ENCODE measurements at places on chromosomes 5 and 9. TPM values are rescaled to one million over a fixed set of nuclear protein-coding genes. Genes with fewer than 3 reads are reported as not detected.

DNA sequence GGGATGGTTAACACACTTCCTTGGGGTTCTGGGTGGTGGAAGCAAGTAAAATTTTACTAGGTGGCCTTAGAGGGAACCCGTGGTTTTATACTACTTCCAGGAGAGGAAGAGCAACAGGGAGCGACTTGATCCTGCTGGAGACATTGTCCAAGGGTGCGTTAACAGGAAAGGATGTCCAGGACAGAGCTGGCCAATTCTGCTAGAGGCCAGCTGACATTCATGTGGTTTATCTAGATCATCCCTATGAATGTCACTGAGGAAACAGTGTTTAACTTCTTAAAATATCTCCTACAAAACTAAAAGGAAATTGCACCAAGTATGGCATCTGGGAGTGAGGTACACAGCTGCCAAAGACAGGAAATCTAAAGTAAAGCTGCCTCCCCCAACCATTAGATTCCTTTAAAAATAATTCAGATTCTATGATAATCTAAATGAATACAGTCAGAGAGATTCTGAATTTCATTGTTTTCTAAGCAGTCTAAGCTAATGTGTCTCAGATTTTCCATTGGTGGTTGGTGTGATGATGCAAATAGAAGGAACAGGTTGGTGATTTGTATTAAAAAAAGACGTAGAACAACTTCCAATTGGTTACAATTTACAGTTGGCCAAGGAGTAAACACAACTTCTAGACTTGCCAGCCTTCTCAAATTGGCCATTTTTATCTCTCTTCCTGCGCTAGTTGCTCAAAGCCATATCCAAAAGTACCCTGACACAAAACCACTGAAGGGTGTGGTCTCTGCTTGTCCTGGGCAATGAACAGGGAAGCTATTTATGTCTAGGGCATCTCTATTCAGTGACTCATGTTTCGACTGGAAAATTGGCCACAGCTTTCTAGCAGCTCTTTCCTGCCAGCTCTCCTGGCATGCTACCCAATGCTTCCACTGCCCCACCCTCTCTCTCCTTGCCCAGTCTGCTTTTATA is 574.7 kb upstream of the MEF2C start:
- H3K36me3 ChIP-seq: no peaks in the 10 kb centered on the region
- no peaks in the 10 kb centered on the region for H3K4me1 ChIP-seq
- H3K4me3 ChIP-seq: no peak overlapping the region
- DNase-seq: no peak

- no peaks in the 10 kb centered on the region for H3K36me3 ChIP-seq
- H3K27ac ChIP-seq: no peak overlapping the region
- no peaks in the 10 kb centered on the region for H3K27me3 ChIP-seq
- no peak for DNase-seq
Measured at GRCh38 chr5:122221857-122222256, 90.2 kb upstream of the SNCAIP start.

DNA sequence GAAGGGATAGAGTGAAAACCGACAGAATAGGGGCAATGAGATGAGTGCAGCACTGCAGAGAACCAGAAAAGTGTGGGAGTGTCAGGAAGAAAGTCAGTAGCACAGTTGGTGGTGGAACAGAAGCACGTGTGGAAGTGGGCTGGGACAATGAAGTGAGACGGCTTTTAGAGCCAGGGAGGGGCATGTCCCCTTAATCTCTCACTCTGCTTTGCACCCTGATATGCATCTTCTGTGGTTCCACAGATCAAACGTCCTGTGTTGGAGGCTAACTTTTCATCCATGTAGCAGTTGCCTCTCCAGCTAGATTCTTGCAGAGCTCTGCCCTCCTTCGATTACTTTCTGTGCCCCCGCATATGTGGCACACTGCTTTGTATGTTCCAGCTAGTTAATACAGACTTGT is 163.6 kb downstream of the DOCK8 start:
- no peak overlapping the region for H3K4me3 ChIP-seq
- no peak for DNase-seq
- no peaks in the 10 kb centered on the region for H3K27me3 ChIP-seq
- no peaks in the 10 kb centered on the region for H3K36me3 ChIP-seq

The CDX1 gene
- 0.23 TPM for total RNA-seq

GRCh38 chr9:22742401-22742800 is 295.8 kb downstream of the DMRTA1 start:
- no peaks in the 10 kb centered on the region for H3K36me3 ChIP-seq
- H3K4me3 ChIP-seq: no peak overlapping the region
- no peaks in the 10 kb centered on the region for H3K4me1 ChIP-seq
- no peak overlapping the region for H3K27ac ChIP-seq

DNA sequence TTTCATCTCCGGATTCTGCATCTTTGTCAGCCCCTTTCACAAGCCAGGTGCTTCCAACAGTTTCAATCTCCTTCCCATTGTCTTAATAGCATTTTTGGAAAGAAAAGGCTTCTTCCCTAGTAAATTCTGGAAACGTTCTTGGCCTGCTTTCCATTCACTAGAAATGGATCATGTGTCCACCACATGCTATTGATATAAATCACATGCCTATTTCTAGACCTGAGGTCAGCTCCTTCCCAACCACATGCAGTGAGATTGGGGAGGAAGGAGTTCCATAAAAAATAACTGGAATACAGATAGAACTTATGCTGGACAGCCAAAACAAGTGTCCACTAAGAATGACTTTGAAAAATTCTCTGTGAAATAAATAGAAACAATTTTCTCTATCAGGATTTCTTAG is 181.6 kb upstream of the TMEM161B start:
- no peaks in the 10 kb centered on the region for H3K36me3 ChIP-seq
- H3K27ac ChIP-seq: no peak overlapping the region
- no peak overlapping the region for H3K4me3 ChIP-seq
- H3K27me3 ChIP-seq: no peaks in the 10 kb centered on the region

DNA sequence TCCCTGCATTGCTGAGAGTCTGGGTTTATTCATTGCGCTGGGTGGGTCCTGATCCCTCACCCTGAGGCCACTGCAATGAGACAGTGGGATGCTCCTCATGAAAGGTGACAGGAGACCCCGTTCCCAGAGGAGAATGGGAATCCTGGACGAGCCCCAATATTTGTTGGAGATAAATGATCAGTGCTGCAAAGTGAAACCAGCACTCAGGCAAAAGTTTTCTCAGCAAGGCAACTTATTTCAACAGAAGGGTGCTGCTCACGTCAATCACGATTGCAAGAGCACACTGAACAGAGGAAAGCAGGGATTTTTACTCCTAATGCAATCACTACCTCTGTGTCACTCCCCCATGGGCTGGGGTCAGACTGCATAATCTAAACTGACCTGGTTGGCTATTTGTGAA is 110.2 kb upstream of the MAMDC2 start:
- no peaks in the 10 kb centered on the region for H3K4me1 ChIP-seq
- no peak overlapping the region for H3K4me3 ChIP-seq
- no peaks in the 10 kb centered on the region for H3K27me3 ChIP-seq
- H3K27ac ChIP-seq: no peak overlapping the region
- no peak for DNase-seq
- H3K36me3 ChIP-seq: no peaks in the 10 kb centered on the region

GRCh38 chr9:2261421-2262103 is 246.4 kb downstream of the SMARCA2 start:
- no peaks in the 10 kb centered on the region for H3K27me3 ChIP-seq
- H3K4me1 ChIP-seq: no peaks in the 10 kb centered on the region
- no peak overlapping the region for H3K27ac ChIP-seq

- no peak overlapping the region for H3K27ac ChIP-seq
- H3K4me1 ChIP-seq: no peaks in the 10 kb centered on the region
- DNase-seq: no peak
- H3K4me3 ChIP-seq: no peak overlapping the region
Measured at GRCh38 chr9:94767331-94768072, 41.0 kb downstream of the AOPEP start.

The LCN1 gene
- total RNA-seq: not detected

The ASPN gene
- 10.1 TPM for total RNA-seq

GRCh38 chr9:33158843-33159776 is 8.0 kb downstream of the B4GALT1 start:
- H3K4me1 ChIP-seq: peaks cover 40% of the 10 kb centered on the region
- no peak overlapping the region for H3K4me3 ChIP-seq
- no peaks in the 10 kb centered on the region for H3K36me3 ChIP-seq
- peak; percentile 81 for DNase-seq
- peak overlapping the region; percentile 95 for H3K27ac ChIP-seq
- no peaks in the 10 kb centered on the region for H3K27me3 ChIP-seq
